ENCODE measurements at places on chromosomes 12 and 14.

- peak; percentile 42 for DNase-seq
Observed at GRCh38 chr12:106226884-106227640, 20.8 kb downstream of the CKAP4 start.

DNA sequence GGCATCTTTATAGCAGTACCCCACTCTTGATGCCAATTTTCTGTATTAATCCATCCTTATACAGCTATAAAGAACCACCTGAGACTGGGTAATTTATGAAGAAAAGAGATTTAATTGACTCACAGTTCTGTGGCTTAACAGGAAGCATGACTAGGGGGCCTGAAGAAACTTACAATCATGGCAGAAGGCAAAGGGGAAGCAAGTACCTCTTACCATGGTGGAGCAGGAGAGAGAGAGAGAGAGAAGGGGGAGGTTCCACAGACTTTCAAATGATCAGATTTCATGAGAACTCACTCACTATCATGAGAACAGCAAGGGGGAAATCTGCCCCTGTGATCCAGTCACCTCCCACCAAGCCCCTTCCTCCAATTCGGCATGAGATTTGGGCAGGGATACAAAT is 84.4 kb downstream of the SLC24A4 start:
- DNase-seq: peak; percentile 81

- DNase-seq: no peak
Observed at GRCh38 chr14:95272057-95272456, 47.7 kb downstream of the CLMN start.

GRCh38 chr14:58100735-58101368 is 51.2 kb downstream of the ARMH4 start:
- no peak for DNase-seq

DNA sequence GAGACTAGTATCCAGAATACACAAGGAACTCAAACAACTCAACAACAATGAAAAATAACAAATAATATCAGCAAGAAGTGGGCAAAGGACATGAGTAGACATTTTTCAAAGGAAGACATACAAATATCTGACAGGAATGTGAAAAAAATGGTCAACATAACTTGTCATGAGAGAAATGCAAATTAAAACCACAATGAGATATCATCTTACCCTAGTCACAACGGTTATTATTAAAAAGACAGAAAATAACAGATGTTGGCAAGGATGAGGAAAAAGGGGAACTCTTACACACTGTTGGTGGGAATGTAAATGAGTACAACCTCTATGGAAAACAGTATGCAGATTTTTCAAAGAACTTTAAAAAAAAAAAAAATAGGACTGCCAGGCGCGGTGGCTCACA is 20.4 kb downstream of the VWF start:
- DNase-seq: no peak

GRCh38 chr12:105915997-105916759 is 222.6 kb downstream of the NUAK1 start:
- no peak for DNase-seq

DNA sequence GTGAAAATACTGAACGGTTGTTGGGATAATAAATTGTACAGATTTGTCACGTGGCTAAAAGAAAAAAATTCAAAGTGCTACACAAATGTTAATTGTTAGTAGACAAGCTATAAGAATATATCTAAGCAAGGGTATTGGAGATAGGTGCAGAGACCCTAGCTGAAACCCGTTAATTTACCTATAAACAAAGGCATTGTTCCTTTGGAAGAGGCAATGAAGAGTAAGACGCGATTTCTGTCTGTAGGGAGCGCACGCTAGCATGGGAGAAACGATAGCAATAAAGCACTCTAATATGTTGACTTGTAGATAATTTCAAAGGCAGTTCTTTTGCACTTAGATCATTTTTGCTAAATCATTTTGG is 565 bp downstream of the CCDC77 start:
- DNase-seq: no peak

DNA sequence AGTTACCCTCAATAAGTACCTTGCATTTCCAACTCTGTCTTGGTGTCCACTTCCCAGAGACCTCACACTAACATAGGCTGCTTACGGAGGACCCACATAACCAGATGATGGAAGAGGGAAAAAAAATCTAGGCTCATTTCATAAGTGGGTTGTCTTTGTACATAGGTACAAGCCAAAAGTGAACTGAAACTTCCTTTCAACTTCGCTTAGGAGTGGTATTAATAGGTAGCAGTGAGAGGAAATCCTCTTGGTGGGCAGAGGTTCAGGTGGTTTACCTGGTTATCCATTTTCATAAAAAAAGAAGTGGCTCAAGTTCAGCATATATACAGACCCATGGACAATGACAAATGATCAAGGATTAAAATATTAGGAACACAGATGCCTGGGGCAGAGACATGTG is 35.8 kb upstream of the RNU6-7 start:
- DNase-seq: no peak

DNA sequence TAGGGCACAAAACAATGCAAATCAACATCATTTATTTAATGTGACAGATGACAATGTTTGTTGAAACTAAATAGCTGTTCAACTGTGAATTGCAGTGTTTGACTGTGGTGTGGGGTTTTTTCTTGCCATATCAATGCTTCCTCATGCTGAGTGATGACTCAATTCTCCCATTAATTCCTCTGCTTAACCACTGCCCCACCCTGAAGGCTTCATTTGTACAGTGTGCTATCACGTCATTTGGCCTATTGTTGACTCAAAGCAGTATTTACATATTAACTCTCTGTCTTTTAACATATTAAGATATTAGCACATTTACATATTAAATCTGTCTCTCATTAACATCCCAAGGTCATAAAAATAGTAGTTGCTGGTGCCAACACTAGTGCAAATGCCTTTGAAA is 164.8 kb upstream of the NRXN3 start:
- DNase-seq: peak; percentile 2

GRCh38 chr14:33733310-33733709 is 217.6 kb downstream of the EGLN3 start:
- no peak for DNase-seq

DNA sequence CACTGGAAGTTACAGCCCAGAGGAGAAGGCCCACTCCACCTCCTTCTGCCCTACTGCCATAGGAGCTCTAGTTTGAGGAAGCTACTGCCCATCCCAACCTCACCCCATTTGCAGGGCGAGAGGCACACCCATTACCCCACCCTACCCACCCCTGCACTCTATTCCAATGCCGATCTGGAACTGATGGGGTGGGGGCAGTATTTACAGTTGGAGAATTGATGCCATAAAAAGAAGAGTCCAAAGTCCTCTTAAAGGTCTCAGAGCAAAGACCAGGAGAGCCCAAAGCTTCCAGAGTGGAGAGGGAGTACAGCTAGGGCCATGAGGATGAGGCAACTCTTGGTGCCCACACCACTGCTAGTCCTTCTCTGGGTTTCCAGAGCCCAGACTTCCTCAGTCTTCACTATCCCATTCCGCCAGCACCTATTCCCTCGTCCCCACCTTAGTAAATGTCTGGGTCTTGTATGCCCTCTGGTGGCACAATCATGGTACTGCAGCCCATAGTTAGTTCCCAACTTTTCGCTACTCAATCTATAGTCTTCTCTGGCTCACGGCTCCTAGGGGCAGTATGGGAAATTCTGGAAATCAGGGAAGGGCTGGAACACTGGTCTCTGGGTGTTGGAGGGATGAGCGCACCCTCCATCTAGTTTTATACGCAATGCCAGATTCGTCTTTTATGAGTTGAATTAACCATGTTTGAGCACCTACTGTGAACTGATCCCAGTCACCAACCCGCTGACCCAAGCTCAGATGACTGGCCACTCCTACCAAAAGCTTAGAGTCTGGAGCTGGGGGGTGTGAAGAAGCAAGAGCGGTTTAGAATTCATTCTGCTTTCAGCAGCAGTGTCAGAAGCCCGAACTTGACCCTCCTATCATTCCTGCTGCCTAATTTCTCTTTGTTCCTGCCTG is 6.9 kb upstream of the ADCY6 start:
- DNase-seq: peak; percentile 52

DNA sequence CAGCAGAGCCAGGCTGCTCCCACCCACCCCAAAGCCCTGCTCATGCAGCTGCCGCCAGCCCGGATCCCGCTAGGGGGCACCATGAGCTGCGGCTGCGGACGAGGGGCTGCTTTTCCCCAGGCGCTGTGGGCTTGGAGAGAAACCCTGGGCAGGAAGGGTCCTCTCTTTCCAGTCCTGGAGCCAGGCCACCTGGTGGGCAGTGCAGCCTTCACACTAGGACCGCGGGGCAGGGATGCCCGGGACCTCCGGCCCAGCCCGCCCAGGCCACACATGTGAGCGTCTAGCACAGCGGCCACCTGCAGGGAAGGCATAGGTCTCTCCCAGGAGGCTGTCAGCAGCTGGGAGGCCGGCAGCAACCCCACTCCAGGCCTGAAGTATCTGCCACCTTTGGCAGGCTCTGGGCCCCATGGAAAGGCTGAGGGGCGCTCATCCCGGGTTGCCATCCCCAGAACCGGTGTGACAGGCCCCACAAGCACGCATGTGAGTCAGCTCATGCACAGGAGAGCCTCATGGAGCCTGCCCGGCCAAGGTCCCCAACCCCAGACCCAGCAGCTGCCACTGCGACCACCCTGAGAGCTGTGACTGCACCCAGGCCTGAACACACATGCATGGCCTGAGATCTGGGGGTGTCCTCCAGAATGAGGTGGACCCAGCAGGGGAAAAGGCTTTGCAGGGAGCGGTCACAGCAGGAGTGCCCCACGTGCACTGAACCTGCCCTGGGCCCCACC is 280.0 kb upstream of the RTL1 start:
- DNase-seq: no peak

- DNase-seq: no peak
Observed at GRCh38 chr14:32512348-32512747, 183.2 kb downstream of the AKAP6 start.

- no peak for DNase-seq
Observed at GRCh38 chr14:102802834-102803523, 25.7 kb downstream of the TRAF3 start.

- no peak for DNase-seq
Observed at GRCh38 chr12:122584177-122584863, 57.3 kb downstream of the KNTC1 start.

DNA sequence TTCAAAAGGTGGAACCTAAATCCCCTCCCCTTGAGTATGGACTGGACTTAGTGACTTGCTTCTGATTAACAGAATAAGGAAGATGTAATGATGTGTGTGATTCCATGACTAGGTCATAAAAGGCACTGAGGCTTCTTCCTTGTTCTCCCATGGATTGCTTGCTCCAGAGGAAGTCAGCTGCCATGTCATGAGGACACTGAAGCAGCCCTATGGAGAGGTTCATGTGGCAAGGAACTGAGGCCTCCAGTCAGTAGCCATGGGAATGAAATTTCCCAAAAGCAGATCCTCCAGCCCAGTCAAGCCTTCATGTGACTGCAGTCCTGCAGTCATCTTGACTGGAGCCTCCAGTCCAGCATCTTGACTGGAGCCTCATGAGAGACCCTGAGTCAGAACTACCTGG is 10.7 kb downstream of the TMBIM4 start:
- DNase-seq: no peak

- DNase-seq: no peak
Observed at GRCh38 chr14:104792945-104793702, 2.4 kb downstream of the AKT1 start.

GRCh38 chr14:35963209-35963608 is 137.1 kb downstream of the BRMS1L start:
- DNase-seq: no peak

DNA sequence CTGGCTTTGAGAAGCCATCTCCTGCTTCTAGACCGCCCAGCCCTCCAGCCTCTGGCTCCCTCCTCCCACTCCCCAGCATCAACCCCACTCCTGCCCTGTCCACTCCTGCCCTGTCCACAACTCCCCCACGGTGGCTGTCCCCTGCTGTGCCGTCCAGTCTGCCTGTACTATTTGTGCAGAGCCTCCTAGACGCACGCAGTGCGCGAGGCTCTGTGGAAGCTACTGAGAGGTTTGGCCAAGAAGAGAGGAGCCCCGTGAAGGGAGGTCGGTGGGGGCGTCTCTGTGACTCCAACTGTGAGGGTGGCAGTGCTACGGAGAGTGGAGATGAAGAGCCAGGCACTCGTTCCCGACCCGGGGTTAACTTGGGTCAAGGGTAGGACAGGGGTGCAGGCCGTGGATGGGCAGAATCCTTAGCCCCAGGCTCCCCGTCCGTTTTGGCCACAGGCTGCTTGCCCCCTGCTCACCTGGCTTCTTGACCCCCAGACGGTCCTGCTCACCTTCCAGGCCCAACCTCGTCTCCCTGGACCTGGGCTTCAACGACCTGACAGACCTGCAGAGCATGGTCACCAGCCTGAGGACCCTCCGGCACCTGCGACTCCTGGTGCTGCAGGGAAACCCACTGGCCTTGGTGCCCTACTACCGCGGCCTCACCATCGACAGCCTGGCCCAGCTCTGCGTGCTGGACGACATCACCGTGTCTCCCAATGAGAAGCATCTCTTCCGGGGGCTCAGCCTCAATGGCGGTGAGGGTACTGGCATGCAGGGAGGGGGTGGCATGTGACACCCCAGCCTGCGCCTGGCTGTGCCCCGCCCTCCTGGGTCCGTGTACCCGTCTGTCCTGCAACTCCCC is 6.9 kb downstream of the LRRC43 start:
- DNase-seq: no peak

DNA sequence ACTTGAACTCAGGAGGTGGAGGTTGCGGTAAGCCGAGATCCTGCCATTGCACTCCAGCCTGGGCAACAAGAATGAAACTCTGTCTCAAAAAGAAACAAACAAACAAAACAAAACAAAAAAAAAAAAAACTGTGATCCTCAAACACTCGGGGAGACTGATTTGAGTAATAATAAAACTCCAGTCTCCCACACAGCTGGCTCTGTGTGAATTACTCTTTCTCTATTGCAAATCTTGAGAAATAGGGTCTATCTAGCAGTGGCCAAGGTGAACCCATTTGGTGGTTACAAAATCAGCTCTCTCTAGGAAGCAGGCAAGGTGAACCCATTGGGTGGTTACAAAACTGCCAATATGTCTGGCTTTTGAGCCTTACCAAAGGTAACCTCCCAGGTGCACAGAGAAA is 6.0 kb upstream of the ACOT6 start:
- DNase-seq: no peak

DNA sequence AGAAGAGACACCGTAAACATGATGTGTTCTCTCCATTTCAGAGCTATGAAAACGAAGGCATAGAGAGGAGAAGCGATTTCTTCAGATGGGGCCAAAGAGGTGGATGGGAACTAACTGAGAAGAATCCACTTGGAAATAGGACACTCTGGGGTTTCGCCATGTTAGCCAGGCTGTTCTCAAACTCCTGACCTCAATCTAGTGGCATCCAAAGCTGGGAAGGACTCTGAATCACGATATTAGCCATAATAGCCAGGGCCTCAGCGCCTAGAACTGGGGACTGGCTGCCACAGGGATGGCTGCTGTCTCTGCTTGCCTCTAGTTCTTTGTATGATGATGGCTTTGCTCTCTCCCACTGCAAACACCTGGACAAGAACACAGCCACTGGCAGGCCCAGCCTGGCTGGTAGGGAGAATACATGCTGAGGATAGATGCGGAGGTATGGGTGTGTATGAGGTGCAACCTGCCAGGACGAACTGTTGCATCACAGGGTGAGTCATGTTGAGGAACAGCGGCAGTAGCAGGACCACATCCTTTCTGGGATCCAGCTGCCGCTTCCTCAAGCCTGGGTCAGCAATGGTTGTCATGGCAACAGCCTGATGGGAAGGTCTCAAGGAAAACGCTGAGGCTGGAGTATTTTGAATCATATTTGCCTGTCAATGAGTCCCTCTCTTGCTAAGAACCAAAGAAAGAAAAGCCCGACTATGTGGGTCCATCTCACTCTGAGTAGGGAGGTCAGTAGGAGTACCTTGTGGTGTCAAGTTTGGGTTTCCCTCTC is 31.1 kb downstream of the CCDC177 start:
- DNase-seq: peak; percentile 86
